Effector memory CD4-positive, alpha-beta T cell (primary cell): ENCODE measurements at places on chromosomes 4 and X.

GRCh38 chr4:74970577-74970976 lies 37.7 kb downstream of the PARM1 start:
- DNase-seq = no peak

DNA sequence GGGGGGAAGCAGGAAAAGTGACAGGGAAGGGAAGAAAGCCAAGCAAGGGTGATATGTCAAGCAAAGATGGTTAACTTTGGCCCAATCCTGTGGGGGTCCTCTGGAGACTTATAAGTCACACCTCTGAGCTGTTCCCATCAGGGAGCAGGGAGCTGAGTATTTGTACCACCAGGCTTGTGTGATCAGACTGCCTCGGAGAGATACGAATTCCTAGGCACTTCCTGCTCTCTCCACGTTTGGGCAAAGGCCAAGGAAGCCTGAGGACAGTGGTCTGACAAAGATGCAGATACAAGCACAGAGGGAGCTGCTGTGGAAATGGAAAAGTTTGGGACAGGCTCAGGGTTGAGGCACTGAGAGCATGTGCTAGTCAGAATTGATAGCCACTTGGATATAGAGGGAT lies 10.4 kb upstream of the PPP3CA start:
- DNase-seq = no peak

DNA sequence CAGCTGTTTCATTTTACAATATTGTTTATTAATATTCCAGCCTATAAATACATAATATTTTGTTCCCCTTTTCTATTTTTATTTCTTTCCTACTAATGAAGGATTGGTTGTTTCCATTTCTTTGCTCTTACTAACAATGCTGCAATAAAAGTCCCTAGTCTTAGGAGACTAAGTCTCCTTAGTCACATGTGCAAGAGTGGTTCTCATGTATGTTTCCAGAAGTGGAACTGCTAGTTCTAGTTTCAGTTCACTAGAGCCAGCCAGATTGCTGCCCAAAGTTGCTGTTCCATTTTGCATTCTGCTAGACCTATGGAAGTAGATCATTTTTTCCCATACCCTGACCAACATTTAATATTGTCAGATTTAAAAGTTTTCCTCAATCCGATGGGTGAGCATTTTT lies 44.3 kb downstream of the CNGA1 start:
- DNase-seq = no peak

- DNase-seq = no peak
These were observed 27.8 kb downstream of the ATP11C start for GRCh38 chrX:139905051-139905450.

GRCh38 chrX:108584617-108585211 lies 145.1 kb downstream of the COL4A5 start:
- DNase-seq = no peak

DNA sequence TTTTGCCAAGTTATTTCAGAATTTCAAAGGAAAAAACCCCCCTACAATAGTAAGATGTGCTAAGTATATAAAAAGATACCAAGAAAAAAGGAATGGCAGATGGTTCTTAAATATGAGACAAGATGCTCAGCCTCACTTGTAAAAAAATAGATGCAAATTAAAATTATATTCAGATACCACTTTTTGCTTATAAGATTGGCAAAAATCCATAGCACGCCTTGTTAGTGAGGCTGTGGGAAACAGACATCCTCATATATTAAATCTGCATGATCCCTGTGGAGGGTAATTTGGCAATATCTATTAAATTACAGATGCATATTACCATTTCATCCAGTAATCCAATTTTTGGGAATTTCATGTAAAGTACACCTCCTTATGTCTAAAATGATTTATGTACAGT lies 62.5 kb upstream of the PDHA1 start:
- no peak for DNase-seq

DNA sequence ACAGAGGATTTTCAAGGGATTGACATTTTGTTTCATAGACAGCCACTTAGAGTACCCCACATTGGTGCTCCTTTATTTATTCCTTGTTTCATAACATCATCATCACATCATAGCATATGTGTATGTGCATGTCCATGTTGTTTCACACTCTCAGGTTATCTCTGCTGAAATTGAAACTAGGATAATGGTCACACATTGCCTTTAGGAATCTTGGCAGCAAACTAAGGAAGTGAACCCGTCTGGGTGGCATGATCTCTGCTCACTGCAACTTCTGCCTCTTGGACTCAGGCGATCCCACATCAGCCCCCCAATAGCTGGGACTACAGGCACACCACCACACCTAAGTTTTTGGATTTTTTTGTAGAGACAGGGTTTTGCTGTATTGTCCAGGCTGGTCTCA lies 234.2 kb upstream of the ANKRD50 start:
- DNase-seq = no peak

GRCh38 chrX:124215786-124216185 lies 116.7 kb upstream of the TEX13D start:
- DNase-seq = no peak

GRCh38 chr4:83197555-83198235 lies 83.2 kb upstream of the PLAC8 start:
- DNase-seq = no peak

DNA sequence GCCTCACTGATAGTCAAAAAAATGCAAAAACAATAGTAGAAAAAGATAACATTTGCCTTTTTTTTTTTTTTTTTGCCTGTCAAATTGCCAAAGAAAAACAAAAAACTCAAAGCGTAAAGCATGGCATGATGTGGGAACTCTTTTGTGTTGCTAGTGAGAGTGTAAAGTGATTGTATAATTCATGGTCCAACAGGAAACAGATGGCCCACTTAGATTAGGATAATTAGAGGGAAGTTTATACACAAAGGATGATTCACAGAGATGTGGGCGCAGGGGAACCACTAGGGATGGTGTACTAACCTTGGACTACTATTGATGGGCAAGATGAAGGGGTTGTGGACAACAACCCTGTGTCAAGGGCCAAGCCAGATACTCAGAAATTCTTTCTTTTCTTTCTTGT lies 16.4 kb downstream of the MCUB start:
- no peak for DNase-seq

DNA sequence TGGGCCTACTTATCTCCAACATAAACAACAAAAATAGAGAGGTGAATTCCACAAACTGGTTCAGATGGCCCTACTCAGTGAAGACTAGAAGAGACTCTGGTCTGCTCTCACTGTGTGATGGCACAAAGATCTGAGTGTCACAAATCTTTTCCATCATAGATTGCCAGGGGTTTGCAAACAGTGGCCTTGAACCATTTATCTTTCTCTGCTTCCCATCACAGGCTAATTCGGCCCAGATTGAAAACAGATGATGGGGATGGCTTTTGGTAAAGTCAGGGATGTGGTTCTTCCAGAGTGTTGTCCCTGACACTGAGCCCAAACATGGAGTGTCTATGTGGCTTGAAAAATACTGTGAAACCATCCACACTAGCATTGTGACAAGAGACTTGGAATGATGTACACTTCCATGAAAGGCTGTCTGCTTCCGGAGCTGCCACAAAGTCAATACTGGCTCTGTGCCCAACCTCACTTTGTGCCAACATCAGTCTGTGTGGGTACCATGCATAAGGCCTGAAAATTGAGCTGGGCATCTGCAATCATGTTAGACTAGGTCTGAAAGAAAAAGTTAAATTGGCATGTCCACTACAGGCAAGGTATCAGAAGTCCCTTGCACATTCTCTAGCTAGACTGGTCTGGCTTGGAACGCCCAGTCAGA lies 25.2 kb upstream of the PLAC1 start:
- no peak for DNase-seq

GRCh38 chrX:130975947-130976346 lies 72.9 kb upstream of the ENOX2 start:
- no peak for DNase-seq
